ENCODE measurements at places on chromosomes 4 and X.

DNA sequence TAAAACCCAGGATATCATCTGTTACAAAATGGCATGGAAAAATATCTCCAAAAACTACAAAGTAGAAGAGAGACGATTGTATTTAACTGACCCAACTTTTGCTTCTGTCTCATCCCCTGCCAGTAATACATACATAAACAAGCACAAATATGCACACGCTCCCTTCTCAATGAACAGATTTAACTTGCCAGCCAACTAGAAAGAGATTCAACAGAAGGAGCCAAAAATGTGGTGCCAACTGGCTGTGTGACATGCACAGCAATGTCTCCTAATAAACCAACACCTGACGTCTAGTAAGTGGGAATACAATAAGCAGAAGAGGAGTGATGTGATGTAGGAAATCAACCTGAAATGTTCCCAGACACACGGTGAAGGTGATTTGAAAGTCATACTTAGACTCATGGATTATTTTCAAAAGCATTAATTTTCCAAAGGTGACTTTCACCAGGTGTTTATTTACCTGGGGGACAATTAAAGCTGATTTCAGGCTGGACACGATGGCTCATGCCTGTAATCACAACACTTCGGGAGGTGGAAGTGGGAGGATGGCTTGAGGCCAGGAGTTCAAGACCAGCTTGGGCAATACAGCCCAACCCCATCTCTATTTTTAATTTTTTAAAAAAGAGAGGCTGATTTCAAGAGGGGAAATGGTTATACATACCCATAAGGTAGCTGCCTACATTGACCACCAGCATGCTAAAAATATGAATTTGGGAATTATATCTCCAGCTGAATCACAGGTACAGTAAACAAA, 33.7 kb downstream of the SH3RF1 start:
- no peak for DNase-seq

- DNase-seq, result peak; percentile 35
Measured at GRCh38 chrX:56764153-56764974, 35.3 kb downstream of the NBDY start.

- no peak for DNase-seq
Measured at GRCh38 chrX:22177950-22178515, 94.7 kb upstream of the CBLL2 start.

DNA sequence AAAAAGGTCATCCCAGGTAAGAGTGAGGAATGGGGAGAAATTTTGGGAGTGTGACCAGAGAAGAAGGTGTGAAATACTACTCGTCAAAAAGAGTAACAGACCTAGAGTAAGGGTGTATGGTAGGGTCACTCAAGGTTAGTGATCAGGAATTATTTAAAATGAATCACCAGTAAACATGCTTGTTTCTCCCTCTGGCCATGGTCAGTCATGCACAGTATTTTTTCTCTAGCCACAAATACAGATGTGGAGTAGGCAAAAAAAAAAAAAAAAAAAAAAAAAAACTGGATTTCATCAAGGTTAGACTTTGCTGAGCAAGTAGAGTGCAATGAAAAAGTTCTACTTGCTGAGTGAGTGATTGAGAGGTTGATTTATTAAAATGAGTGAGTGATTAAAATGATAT, 34.2 kb upstream of the SLIT2 start:
- no peak for DNase-seq

DNA sequence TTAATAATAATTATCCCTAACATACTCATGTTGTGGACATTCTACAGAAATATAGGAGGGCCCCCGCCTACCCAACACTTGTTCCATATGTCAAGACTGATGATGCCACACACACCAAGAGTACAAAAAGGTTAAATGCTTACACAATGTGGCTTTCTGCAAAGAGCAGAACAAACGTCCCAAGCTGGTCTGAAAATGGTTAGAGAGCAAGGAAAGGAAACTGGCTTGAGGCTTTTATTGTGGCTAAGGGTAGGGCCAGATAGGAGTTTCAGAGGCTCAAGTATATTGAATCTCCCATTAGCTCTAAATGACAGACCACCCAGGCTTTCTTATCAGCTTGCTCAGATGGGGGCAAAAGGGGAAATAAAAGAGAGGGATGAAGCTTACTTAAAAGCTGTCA, 134.1 kb upstream of the C1QTNF7 start:
- DNase-seq, result no peak

GRCh38 chr4:188332265-188332664, 193.0 kb downstream of the TRIML1 start:
- no peak for DNase-seq

DNA sequence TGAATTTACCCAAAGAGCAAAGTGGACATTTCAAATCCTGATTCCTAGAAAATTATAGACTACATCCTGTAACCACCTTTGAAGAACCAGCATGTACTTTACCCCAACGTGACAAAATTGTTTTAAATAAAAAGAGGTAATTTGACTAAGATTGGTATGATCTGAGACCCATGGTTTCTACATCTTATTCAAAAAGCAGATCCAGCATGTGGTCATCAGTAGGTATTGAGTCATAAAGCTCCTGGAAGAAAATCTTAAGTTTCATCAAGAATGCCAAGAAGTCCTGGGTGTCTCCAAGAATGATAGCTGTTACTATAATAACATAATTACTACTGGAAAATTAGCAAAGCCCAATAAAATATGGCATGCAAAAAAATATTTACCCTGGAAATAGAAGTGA, 61.8 kb downstream of the NFKB1 start:
- no peak for DNase-seq

- no peak for DNase-seq
Measured at GRCh38 chrX:79133904-79134303, 10.6 kb upstream of the GPR174 start.

GRCh38 chr4:155929833-155930232, 23.8 kb downstream of the CTSO start:
- DNase-seq, result no peak

GRCh38 chr4:33446953-33447352, 2726.8 kb downstream of the PCDH7 start:
- DNase-seq, result no peak

DNA sequence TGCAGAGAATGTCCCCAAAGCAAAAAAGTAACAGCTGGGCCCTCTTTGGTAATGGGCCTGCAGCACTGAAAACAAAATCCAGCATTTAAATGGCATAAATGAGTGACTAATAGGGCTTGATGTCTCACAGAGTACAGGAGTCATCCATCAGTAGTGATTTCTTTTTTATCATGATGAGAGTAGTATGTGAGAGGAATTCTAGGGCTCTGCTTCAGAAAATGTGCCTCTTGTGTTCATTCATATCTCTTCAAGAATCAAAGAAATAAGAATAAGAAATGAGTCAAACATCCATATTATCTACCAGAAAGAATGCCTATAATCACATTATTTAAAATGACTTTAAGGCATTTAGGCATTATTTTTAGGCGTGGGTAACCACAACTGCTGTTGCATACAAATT, 792.9 kb upstream of the HTR2C start:
- no peak for DNase-seq

- DNase-seq, result no peak
Measured at GRCh38 chrX:73831500-73831899, 268.5 kb downstream of the CHIC1 start.

DNA sequence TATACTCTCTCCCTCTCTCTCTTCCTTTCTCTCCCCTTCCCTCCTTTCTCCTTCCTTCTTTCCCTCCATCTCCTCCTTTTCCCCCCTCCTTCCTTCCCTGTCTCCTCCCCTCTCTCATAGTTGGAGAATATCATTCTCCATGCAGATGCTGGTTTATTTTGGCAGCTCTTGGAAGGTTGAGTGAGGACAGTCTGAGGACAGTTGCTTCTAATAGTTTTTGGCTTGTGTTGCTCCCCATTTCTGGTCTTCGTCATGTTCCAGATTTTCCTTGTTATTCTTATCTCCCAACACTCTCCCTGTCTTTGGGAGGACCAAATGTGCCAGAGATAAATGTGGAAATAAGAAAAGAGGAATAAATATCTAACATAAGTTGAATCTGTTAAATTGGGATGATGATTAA, 263.0 kb downstream of the FRMPD4 start:
- DNase-seq, result no peak

GRCh38 chrX:107470198-107470597, 20.7 kb downstream of the FRMPD3 start:
- no peak for DNase-seq

- DNase-seq, result no peak
Measured at GRCh38 chr4:173517781-173518424, 12.1 kb downstream of the HAND2 start.

DNA sequence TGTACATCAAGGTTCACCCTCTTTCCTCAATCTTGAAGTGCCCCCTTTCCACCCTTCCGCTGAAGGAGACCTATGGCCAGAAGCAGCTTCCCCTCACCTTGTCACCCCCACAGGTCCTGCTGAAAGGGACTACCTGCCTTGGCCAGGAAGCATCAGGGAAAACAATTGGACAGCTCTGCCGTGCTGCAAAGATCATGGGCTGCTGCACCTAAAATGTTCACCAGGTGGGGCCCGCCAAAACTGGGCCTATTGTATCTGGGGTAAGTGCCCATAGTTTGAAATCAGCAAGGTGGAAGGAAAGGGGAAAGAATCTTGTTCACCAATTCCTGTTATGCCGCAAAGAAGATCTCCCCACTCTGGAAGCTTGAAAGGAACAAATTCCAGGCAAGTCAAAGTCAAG, 18.4 kb downstream of the GRIA3 start:
- no peak for DNase-seq

DNA sequence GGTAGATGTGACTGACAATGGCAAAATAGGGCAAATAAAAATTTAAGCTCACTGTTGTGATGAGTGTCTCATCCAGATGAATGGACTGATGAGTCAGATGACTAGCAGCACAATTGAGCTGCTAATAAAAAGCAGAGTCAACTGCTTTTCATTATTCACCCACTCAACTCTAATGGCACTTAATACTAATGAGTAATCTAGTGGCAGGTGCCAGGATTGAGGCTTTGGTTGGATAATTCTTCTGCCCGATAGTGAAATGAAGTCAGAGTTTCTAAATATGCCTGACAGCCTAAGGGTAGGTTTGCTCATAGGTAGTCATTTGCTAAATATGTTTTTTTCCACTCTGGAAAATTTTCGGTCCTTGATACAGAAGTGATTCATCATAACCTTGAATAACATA, 10.4 kb downstream of the OGT start:
- no peak for DNase-seq

- DNase-seq, result no peak
Measured at GRCh38 chr4:81003597-81004111, 26.9 kb upstream of the BMP3 start.

GRCh38 chr4:121096629-121097028, 24.3 kb upstream of the NDNF start:
- DNase-seq, result no peak

GRCh38 chr4:101670897-101671296, 119.6 kb upstream of the BANK1 start:
- DNase-seq, result no peak

DNA sequence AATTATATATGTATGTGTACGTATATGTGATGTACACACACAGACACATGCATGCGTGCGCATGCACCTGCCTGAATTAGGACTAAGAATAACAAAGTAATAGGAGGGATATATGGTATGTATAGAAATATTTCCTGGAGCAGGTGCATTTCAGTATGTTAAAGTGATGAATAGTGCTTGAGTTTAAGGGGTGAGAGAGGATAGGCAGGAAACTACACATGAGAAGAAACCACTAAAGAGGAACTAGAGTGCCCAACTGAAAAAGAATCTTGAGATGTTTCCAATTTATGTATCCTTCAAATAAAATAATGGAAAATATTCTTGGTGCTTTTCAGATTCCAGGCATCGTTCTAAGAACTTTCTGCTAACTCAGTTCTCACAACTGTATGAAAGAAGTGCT, 52.6 kb upstream of the UNC5C start:
- no peak for DNase-seq

GRCh38 chrX:108734426-108734825, 1.9 kb downstream of the IRS4 start:
- DNase-seq, result no peak

GRCh38 chr4:26151615-26152014, 169.2 kb upstream of the RBPJ start:
- DNase-seq, result no peak

DNA sequence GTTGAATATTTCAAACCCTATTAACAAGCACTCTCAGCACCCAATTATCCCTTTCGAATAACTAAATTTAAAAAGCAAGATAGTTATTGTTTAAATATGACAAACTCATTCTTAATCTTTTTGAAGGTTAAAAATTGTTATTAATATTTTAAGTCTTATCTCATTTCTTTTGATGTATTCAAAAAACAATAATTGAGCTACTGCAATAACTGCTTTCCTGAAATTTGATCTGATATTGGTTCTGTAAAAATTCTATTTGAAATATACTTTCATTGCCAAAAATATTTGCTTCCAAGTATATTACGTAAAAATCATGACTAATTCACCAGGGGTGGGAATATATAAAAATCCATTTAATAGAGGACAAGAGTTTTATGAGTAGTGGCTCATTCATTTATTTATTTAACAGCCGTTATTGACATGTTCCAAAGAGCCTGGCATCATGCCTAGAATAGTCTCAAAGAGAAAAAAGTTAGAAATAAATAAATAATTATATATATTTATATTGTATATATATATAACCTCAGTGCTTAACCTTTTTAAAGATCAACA, 34.4 kb downstream of the GLRA3 start:
- DNase-seq, result no peak

- no peak for DNase-seq
Measured at GRCh38 chrX:153865321-153865580, 20.7 kb downstream of the L1CAM start.

GRCh38 chrX:123298026-123298425, 113.9 kb downstream of the GRIA3 start:
- no peak for DNase-seq

GRCh38 chr4:99151452-99151851, 7.4 kb upstream of the ADH4 start:
- no peak for DNase-seq

GRCh38 chrX:134711135-134711921, 53.1 kb upstream of the PLAC1 start:
- DNase-seq, result no peak

DNA sequence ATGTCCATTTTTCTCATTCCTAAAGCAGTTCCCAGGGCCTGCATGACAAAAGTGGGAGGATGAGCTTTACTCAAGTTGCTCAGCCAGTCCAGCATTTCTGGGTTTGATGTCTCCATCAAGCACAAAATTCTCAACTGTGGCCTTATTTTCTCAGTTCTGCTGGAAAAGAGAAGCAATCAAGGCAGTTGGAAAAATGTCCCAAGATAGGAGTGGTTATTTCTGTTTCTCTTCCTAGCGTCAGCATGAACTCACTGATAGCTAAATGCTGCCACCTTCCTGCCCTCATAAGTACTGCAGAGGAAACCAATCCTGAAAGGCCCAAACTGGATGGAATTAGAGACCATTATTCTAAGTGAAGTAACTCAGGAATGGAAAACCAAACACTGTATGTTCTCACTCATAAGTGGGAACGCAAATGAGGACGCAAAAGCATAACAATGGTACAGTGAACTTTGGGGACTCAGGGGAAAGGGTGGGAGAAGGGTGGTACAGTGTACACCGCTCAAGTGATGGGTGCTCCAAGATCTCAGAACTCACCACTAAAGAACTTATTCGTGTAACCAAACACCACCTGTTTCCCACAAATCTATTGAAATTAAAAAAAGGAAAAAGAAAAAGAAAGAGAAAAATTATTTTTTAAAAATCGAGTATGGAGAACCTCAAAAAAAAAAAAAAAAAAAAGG, 29.6 kb downstream of the ADH7 start:
- DNase-seq, result no peak
